Mesothelial cell of epicardium (in vitro differentiated cells): ENCODE measurements at places on chromosomes 1 and 21.

DNA sequence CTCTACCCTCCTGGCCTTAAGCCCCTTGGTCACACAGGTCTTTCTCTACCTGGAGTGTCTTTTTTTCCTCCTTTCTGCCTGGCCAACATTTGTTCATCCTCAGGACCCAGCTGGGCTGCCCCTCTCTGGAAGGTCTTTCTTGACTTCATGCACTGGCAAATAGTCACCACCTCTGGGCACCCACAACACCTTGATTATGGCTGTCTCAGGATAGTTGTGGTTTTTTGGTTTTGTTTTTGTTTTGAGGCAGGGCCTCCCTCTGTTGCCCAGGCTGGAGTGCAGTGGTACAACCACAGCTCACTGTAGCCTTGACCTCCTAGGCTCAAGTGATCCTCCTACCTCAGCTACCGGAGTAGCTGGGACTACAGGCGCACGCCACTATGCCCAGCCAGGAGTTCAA, 10.8 kb downstream of the RPS6KA1 start:
- DNase-seq, result no peak

DNA sequence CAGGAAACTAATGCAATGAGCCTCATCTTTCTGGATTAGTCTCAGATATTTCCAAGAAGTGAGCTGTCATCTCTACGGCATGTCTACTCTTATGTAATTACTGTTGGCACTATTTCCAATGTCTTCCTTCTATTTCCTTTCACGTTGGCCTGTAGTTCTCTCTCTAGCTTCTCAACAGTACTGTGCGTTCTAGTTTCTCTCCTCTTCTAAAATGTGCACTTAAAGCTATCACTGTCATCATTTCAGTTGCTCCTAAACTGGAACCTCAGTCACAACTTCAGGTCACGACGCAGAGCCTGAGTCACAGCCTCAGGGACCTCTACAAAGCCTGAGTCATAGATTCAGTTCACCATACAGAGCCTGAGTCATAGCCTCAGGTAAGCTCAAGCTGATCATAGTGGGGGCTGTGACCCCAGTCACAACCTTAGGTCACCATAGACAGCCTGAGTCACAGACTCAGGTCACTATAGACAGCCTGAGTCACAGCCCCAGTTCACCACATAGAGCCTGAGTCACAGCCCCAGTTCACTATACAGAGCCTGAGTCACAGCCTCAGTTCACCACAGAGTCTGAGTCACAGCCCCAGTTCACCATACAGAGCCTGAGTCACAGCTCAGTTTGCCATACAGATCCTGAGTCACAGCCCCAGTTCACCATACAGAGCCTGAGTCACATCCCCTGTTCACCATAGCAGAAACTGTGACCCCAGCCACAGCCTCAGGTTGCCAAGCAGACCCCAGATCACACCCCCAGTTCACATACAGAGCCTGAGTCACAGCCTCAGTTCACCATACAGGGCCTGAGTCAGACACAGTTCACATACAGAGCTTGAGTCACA, 13.0 kb downstream of the WNT9A start:
- DNase-seq, result no peak

DNA sequence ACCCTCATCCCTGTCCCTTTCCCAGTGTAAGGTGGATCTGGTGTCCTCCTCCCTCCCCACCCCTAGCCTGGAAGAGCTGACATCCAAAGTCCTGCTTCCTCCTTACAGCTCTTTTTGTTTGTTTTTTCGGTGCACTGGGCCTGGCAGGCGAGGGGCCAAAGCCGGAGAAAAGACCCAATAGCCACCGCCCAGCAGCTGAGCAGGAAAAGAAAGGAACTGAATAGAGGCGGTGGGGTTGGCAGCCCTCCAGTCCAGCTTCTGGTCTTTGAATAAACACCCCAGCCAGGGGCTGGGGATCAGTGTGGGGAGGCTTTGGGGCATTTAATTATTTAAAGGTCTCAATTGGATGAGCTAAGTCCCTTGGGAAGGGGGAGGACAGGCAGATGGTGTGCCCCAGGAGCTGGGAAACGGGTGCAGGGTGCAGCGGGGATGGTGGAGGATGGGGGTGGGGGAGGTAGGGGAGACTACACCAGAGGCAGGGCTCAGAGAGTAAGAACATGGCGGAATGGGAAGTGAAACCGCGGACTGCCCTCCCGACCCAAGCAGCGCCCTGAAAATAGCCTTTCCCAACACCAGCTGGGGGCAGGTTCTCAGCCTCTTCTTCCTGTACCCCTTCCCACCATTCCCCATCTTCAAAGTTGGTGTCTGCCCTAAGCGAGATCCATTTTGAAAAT, 20.2 kb downstream of the BTG2 start:
- DNase-seq, result no peak

DNA sequence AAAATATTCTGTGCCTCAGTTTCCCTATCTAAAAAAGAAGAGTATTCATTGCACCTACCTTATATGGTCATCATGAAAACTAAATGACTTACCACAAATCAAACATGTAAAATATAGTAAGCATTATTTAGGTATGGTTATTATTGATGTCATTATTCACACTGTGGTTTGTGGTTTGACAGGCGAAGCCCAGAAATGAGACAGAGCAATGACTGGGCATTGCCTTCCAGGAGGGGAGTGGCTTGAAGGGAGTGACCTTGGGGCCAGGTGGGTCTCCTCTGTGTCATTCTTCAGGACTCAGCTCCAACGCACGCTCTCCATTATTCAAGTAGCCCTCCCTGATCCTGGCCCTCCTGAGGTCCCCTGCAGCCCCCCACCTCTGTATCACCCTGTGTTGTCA, 133.7 kb downstream of the DMRTA2 start:
- DNase-seq, result no peak

DNA sequence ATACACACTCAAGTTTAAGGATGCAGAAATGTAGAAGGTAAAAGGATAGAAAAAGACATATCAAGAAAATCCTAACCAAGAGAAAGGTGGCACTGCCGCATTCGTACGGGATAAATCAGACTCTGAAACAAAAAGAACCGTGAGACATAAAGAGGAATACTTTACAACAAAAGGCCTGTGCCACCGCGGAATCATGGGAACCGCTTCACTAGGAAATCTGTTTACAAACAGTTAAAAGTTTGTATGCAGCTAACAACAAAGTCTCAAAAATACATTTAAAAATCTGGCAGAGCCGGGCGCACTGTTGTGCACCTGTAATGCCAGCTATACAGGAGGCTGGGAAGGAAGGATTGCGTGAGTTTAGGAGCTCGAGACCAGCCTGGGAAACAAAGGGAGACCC, 8.1 kb downstream of the WRAP73 start:
- DNase-seq, result no peak

GRCh38 chr1:151817353-151817730, 12.1 kb upstream of the LINGO4 start:
- no peak for DNase-seq

DNA sequence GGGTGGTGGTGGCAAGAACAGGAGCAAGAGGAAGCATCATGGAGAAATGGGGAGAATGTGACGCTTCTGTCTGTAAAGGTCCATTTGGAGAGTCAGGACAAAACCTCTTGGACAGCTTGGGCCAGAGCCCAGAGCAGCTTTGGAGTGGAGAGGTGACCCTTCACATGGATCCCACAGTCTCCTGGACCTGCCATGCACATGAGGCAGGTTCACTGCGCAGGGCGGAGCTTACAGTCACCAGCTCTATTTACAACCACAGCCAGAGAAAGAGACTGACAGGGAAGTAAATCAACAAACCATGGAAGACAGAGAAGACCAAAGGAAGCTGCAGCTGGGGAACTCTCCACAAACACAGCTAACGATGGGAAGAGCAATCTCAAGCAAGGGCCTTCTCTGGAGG, 828 bp upstream of the RGS8 start:
- no peak for DNase-seq

GRCh38 chr1:245772325-245772724, 617.5 kb downstream of the KIF26B start:
- no peak for DNase-seq

- DNase-seq, result no peak
Observed at GRCh38 chr1:241985787-241986186, 13.1 kb downstream of the MAP1LC3C start.

GRCh38 chr1:169928438-169929209, 34.9 kb upstream of the SCYL3 start:
- DNase-seq, result no peak

DNA sequence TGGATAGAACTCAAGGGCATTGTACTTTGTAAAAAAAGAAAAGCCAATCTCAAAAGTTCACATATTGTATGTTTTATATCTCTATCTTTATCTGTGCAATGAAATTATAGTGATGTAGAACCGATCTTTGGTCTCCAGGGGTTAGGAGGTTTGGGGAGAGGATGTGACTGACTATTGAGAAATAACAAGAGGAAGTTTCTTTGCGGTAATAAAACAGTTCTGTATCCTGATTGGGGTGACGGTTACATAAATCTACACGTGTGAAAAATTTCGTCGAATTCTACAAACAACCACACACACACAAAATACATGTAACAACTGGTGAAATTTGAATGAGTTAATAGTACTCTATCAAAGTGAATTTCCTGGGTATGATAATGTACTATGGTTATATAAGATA, 10.6 kb upstream of the OR2T33 start:
- no peak for DNase-seq

- DNase-seq, result no peak
Observed at GRCh38 chr1:67840449-67840848, 7.2 kb upstream of the GNG12 start.

DNA sequence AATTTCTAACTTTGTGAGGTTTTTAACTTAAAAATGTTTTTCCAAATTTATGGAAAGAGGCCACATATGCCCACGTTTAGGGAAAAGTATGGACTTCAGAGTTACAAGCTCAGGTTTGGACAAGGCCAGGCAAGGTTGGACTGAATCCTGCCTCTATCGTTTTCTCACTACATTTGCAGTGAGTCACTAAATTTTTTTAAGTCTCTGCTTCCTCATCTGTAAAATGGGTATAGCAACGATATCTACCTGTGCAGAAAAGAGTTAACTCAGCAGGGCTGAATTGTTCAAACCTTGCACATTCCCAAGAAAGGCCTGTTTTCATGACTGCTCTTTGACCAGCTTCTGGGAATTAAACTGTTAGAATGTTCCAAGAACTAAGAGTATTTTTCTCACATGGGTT, 159.1 kb downstream of the LTN1 start:
- no peak for DNase-seq

GRCh38 chr1:88697503-88697902, 13.4 kb downstream of the PKN2 start:
- no peak for DNase-seq

DNA sequence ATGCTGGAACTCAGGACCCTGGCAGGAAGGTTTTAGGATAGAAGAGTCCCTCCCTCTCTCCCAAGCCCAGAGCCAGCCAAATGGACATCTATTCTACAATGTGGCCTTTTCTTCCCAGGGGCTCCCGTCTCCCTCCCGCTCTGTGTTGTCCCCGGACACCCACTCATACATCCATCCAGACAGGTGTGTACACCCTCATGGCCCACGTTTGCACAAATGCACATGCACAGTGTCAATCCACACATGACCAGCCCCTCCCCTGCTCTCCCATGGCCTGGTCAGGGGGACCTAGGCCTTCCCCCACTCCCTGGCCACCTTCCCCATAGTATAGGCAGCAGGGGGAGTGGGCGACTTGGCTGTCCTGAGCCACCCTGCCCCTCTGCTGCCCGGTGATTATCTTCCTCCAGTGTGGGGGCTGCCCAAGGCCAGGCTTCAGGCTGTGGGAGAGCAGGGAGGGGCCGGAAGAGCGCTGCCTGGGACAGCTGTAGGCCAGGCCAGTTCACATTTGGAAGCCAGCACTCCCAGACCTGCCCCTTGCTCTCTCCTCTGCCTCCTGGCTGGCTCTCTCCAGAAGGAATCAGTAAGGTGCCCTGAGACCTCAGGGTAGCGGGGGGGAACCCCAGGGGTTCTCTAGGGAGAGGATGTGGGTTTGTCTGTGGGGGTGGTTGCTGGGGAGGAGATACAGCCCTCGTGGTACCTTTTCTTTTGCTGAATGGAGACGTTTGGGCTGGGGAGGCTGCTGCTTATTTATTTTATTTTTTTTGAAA, 4.1 kb upstream of the PTPN7 start:
- no peak for DNase-seq

DNA sequence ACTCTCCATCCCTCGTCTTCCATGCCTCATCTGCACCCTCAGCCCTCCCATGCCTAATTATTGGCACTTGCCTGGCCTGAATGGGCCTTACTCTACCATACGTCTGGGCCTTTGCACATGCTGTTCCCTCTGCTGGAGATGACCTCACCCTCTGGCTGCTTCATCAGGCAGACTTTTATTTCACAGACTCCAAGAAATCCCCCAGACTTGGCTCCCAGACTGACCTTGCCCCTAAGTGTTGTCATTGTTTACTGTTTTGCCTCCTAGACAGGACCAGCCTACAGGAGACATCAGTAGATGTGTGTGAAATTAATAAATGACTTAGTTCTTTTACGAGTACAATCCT, 5.2 kb upstream of the AHDC1 start:
- DNase-seq, result no peak

- DNase-seq, result no peak
Observed at GRCh38 chr1:244615301-244615700, 37.6 kb upstream of the DESI2 start.

DNA sequence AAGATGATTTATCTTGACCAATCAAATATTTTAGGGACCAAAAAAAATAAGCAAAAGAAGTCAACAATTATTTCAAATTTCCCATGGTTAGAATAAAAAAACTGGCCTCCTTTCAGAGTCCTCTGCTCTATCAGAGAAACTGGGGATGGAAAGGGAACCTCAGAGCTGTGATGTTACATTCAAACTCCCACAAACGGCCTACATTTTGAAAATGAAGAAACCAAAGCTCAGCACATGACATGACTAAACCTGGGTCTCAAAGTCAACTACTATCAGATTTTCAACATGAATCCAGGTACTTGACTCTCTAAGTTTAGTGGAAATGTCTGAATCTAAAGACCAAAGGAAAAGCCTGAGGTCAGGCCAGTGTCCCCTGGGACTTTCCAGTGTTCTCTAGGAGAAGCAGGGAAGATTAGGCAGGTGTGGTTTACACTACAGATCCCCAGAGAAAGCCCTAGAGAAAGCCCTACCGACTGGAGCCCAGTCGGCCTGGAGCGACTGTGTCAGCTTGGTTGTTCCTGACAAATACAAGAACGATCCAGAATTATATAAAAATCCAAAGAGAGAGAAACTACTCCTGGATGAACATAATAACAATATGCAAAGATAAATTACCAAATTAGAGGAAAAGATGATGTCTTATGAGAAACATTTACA, 24.8 kb downstream of the JAK1 start:
- no peak for DNase-seq

- no peak for DNase-seq
Observed at GRCh38 chr1:84406346-84406861, 8.1 kb downstream of the DNASE2B start.

DNA sequence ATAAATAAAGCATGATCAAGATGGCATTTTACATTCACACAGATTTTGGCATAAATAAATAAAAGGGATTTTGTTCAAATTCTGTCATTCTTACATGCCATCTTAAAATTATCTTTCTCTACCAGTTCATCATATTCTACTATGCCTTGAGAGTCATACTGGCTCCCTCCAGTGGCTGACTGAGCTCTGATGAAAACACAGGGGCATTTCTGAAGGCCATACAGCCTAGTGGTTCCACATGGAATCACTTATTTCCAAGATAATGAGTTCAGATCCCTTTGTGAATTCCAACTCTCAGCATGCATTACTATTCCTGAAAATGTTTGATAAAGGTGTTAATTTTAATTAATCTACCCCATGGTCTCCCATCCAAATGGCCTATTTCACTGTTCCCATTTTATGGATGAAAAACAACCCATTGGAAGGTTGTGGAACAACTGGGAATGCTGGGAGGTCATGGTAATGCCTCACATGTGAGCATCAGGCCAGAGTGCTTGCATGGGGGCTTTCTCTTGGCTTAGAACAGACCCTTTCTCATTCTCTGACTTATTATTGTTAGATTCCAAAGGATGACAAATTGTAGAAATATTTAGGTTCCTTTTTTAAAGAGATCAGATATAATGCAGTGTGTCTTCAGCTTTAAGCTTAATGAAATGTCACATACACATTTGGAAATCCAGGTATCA, 622.4 kb upstream of the PKN2 start:
- DNase-seq, result no peak
